ENCODE measurements at places on chromosomes 1 and 21.
A peak's percentile ranks its signal among the peaks of the same experiment; 100 is the strongest.

GRCh38 chr1:233372218-233373120, 44.9 kb downstream of the MAP3K21 start:
- no peak for DNase-seq

DNA sequence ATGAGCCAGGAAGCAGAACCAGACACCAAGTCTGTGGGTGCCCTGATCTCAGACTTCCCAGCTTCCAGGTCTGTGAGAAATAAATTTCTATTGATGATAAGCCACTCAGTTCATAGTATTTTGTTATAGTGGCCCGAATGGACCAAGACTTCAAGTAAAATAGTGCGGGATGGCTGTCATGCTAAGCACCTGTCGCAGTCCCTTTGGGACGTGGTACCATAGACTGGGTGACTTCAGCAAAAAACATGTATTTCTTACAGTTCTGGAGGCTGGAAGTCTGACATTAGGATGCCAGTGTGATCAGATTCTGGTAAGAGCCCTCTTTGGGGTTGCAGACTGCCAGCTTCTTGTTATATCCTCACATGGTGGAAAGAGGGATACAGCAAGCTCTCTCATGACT, 2.6 kb upstream of the C1orf198 start:
- DNase-seq, result no peak

- peak; percentile 84 for DNase-seq
These were observed 1.3 kb downstream of the AGRN start for GRCh38 chr1:1021010-1021919.

DNA sequence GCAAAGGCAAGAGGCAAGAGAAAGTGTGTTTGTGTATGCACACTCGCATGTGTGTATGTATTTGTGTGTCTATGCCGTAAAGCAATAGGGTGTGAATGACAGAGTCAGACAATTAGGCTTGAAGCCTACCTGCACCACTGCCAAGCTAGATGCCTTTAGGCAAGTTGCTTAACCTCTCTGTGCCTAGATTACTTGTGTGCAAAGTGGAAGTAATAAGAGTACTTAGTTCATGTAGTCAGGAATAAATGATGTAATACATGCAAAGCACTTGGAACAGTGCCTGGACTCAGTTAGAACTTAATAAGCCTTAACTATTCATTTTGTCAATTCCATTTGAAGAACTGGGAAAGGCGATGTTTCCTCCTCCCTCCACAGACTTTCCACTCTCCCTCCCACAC, 31.7 kb downstream of the LAMB3 start:
- no peak for DNase-seq
